ENCODE measurements at places on chromosomes 16 and 17.

- DNase-seq: no peak
Observed at GRCh38 chr16:58384437-58385055, 7.7 kb upstream of the GINS3 start.

- no peak for DNase-seq
Observed at GRCh38 chr16:31484491-31485171, 1.7 kb downstream of the SLC5A2 start.

- no peak for DNase-seq
Observed at GRCh38 chr16:88351491-88352101, 31.2 kb upstream of the ZNF469 start.

GRCh38 chr17:5000237-5000639 is 2.5 kb downstream of the KIF1C start:
- peak; percentile 43 for DNase-seq

- DNase-seq: no peak
Observed at GRCh38 chr17:62802561-62803205, 5.4 kb downstream of the MARCHF10 start.

- DNase-seq: no peak
Observed at GRCh38 chr16:88196471-88197400, 186.0 kb upstream of the ZNF469 start.

Data from fibroblast of skin of right quadriceps (primary cell).